ENCODE measurements at places on chromosomes 6 and 20.

GRCh38 chr6:74610352-74610751 lies 595.5 kb downstream of the COL12A1 start:
- no peak for DNase-seq
- peaks cover 42% of the 10 kb centered on the region for H3K4me1 ChIP-seq
- peak overlapping the region; percentile 36 for H3K27ac ChIP-seq
- H3K36me3 ChIP-seq = no peaks in the 10 kb centered on the region
- no peak overlapping the region for H3K4me3 ChIP-seq

GRCh38 chr6:102026649-102027048 lies 633.1 kb downstream of the GRIK2 start:
- no peaks in the 10 kb centered on the region for H3K36me3 ChIP-seq
- no peak overlapping the region for H3K4me3 ChIP-seq
- no peak for DNase-seq
- H3K27me3 ChIP-seq = no peaks in the 10 kb centered on the region

- H3K27ac ChIP-seq = no peak overlapping the region
- H3K4me3 ChIP-seq = no peak overlapping the region
- H3K4me1 ChIP-seq = no peaks in the 10 kb centered on the region
- no peaks in the 10 kb centered on the region for H3K27me3 ChIP-seq
These were observed 90.4 kb downstream of the FNDC1 start for GRCh38 chr6:159259441-159260125.

DNA sequence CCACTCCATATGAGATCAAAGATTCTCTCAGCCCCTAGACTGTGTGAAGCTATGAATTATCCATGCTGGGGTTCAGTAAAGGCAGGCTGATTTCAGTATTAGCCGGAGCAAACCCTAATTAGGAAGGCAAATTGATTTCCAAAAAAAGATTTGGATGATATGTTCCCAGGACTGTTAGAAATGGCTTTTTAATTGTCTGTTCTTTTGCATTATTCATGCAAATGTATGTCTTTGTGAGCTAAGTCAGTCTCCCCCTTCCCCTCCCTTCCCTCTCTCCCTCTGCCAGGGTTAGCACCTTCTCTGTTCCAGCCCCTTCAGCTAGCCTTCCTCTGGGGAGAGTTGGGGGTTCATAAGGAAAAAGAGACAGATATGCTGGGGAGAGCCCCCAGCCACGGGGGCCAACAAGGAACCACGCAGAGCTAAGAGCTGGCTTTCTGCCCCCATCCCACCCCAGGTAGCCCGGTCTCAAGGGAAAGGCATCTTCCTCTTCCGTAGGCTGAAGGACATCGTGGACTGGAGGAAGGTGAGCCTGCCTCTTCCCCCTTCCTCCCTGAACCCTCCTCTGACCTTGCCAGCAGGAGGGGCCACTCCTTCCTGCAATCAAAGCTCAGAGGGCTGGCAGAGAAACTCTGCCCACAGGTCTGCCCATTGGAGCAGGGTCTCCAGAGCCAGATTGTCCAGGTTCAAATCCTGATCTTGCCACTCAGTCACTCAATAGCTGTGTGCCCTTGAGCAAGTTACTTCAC lies 32.3 kb downstream of the PDRG1 start:
- H3K4me1 ChIP-seq = no peaks in the 10 kb centered on the region
- no peaks in the 10 kb centered on the region for H3K36me3 ChIP-seq
- no peaks in the 10 kb centered on the region for H3K27me3 ChIP-seq
- no peak overlapping the region for H3K4me3 ChIP-seq
- peak; percentile 59 for DNase-seq

DNA sequence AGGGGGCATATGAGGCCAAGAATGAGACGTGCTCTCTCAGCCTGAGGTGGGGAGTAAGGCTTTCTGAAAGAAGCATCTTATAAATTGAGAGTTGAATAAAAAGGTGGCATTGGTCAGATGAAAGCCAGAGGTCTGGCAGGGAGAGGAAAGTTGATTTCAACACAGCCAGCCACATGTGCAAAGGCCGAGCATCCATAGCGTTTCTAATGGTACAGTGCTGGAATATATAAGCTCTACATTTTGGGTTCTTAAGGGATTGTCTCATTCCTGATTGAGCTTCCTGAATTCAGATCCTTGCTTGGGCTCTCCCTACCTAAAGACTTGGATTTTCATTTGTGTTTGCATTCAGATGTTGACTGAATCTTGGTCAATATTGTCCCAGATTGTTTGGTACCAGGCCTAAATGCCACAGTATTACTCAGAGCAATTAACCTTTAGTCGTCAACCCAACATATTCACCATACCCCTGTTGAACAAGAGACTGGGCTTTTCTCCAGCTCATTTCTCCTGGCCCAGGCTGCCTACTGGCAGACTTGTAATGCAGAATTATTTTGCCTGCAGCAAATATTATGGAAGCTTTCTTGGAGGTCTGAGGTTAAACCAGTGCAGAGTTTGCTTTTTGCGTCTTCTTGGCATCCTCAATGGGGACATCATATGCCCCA lies 14.5 kb upstream of the BCAS1 start:
- no peak for DNase-seq
- H3K36me3 ChIP-seq = no peaks in the 10 kb centered on the region
- no peaks in the 10 kb centered on the region for H3K4me1 ChIP-seq
- no peak overlapping the region for H3K27ac ChIP-seq
- no peak overlapping the region for H3K4me3 ChIP-seq
- H3K27me3 ChIP-seq = peaks cover 4% of the 10 kb centered on the region

- H3K4me1 ChIP-seq = peaks cover 7% of the 10 kb centered on the region
- no peak overlapping the region for H3K27ac ChIP-seq
- DNase-seq = no peak
- H3K36me3 ChIP-seq = peaks cover 82% of the 10 kb centered on the region
- H3K27me3 ChIP-seq = no peaks in the 10 kb centered on the region
These were observed 6.0 kb downstream of the SUMO4 start for GRCh38 chr6:149405823-149406765.

- H3K4me1 ChIP-seq = peaks cover 36% of the 10 kb centered on the region
- H3K36me3 ChIP-seq = no peaks in the 10 kb centered on the region
These were observed 45.3 kb upstream of the FAM50B start for GRCh38 chr6:3803627-3804468.

- no peak overlapping the region for H3K27ac ChIP-seq
- no peaks in the 10 kb centered on the region for H3K27me3 ChIP-seq
These were observed 227.7 kb upstream of the RNF24 start for GRCh38 chr20:4243071-4243470.

DNA sequence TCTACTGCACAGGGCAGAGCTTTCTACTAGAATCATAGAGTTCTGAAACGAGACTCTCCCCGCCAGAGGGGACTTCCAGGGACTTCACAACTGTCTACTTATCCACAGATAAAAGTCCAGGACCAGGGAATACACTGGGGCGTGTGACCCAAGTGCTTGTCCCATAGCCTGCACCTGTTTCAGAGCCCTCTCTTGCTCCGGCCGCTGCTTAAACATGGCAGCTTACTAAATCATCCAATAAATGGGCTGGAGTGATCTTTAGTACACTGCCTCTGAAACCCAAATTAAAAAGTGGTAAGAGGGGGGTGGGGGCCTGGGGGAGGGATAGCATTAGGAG lies 8.9 kb upstream of the RAB44 start:
- no peak overlapping the region for H3K4me3 ChIP-seq
- no peaks in the 10 kb centered on the region for H3K4me1 ChIP-seq
- peaks cover 40% of the 10 kb centered on the region for H3K36me3 ChIP-seq
- no peaks in the 10 kb centered on the region for H3K27me3 ChIP-seq

- no peak for DNase-seq
- no peaks in the 10 kb centered on the region for H3K27me3 ChIP-seq
- no peaks in the 10 kb centered on the region for H3K4me1 ChIP-seq
- H3K27ac ChIP-seq = no peak overlapping the region
These were observed 205.7 kb upstream of the FAM83B start for GRCh38 chr6:54640911-54641310.

- peaks cover 31% of the 10 kb centered on the region for H3K36me3 ChIP-seq
- no peaks in the 10 kb centered on the region for H3K27me3 ChIP-seq
- H3K4me1 ChIP-seq = peaks cover 24% of the 10 kb centered on the region
- no peak for DNase-seq
- no peak overlapping the region for H3K27ac ChIP-seq
These were observed 18.0 kb downstream of the HIVEP1 start for GRCh38 chr6:12029979-12030737.

DNA sequence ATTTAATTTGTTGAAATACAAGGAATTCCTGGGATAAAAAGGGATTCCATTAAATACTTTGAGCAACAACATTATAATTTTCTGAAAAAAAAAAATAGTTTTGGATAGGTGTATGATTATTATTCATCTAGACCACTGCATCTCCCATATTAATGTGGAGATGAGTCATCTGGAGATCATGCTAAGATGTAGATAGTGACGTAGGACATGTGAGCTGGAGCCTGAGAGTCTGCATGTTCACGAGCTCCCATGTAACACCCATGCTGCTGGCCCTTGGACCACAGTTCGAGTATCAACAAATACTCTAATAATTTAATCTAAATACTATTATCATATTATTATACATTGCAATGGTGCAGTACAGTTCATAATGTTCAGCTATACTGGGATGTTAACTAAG lies 91.6 kb downstream of the EPM2A start:
- H3K36me3 ChIP-seq = no peaks in the 10 kb centered on the region
- no peaks in the 10 kb centered on the region for H3K27me3 ChIP-seq
- no peaks in the 10 kb centered on the region for H3K4me1 ChIP-seq
- no peak overlapping the region for H3K27ac ChIP-seq
- no peak for DNase-seq

- H3K27ac ChIP-seq = no peak overlapping the region
- peaks cover 5% of the 10 kb centered on the region for H3K4me1 ChIP-seq
- no peaks in the 10 kb centered on the region for H3K36me3 ChIP-seq
- no peak overlapping the region for H3K4me3 ChIP-seq
These were observed 9.9 kb downstream of the RALGAPA2 start for GRCh38 chr20:20702330-20703245.

DNA sequence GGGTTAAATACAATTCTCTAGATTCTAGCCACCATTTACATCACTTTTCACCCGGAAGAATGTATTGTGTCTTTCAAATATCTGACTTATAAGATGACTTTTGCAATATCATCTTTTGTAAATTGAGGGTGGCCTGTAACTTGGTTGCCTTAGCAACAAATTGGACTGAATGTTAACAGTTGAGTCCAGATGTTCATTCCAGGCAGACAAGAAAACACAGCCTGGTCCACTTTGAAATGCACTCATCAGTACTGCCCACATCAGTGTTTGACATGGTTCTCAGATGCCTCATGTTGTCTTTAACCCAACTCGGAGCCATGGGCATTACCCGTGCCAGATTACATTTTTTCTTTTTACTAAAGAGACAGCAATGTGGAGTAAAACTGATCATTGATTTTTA lies 781.6 kb upstream of the CHD6 start:
- H3K27me3 ChIP-seq = peaks cover 6% of the 10 kb centered on the region
- no peak for DNase-seq
- no peaks in the 10 kb centered on the region for H3K36me3 ChIP-seq
- no peak overlapping the region for H3K4me3 ChIP-seq
- H3K4me1 ChIP-seq = no peaks in the 10 kb centered on the region
- H3K27ac ChIP-seq = no peak overlapping the region

DNA sequence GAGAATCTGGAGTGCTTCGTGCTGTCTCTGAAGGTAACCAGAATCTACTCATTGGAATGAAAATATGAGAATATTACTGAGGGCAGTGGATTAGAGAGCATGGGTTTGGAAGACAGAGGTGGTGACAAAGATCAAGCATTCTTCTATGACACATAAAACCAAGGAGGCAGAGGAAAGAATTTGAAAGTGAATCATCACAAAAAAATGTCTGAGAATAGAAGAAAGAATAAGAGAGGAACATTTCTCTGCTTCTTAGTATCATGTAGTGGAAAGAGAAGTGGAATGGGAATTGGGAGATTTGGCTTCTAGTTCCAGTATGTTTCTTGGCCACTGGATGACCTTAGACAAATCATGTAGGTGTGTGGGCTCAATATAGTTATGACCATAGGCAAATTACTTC lies 474.0 kb downstream of the TFAP2B start:
- H3K4me1 ChIP-seq = no peaks in the 10 kb centered on the region
- no peak for DNase-seq
- no peak overlapping the region for H3K4me3 ChIP-seq
- H3K27me3 ChIP-seq = no peaks in the 10 kb centered on the region

DNA sequence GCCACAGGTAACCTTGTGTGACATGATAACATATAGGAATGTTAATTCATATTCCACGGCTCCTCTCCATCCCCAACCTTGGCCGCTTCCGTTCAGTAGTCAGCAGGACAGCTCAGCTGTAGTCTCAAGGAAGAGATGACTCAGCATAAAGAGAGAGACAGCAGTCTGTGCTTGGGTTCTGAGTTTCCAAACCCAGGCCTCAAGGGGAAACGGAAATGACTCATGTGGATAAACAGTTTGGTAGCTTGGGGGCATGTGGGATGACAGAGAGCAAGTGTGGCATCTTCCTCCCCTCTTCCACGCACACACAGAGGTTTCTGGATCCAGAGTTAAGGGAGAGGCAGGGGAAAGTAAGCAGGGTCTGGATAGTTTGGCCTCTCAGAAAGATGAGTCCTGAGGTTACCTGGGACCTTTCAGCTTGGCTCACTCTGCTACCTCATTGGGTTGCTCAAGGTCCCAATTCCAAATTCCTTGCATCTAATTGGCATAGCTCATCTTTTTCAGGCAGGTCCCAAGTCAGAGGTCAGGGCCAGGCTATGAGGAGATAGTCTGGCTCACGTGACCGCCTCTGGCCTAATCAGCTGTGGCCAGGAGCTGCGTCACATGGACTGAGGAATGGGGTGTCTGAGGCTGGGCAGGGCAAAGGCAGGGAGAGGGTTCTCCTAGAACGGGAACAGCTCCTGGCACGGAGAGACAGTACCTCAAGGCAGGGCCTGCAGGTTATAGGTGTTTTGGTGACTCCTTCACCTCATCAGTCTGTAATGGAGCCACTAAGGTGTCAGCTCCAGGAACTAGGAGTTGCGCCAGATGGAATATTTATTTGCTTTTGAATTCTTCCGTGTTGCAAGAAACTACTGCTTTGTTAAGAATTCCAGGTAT lies 36.5 kb upstream of the MLN start:
- no peaks in the 10 kb centered on the region for H3K27me3 ChIP-seq
- H3K36me3 ChIP-seq = no peaks in the 10 kb centered on the region
- peak; percentile 93 for DNase-seq

- H3K27ac ChIP-seq = peak within 1 kb of the TSS; percentile 32
- peak; percentile 98 for DNase-seq
- peak within 1 kb of the TSS; percentile 97 for H3K4me3 ChIP-seq
- peaks cover 13% of the 10 kb centered on the region for H3K36me3 ChIP-seq
- H3K27me3 ChIP-seq = no peaks in the 10 kb centered on the region
- peaks cover 17% of the 10 kb centered on the region for H3K4me1 ChIP-seq
These were observed at the start of gene TCFL5 for GRCh38 chr20:62861726-62862336. Gene TCFL5, minus strand, starts transcription at chr20:62861822. Its CDS starts 152 bp downstream, at chr20:62861670.

GRCh38 chr6:3454273-3455010 lies 2.4 kb downstream of the SLC22A23 start:
- no peaks in the 10 kb centered on the region for H3K27me3 ChIP-seq
- H3K4me1 ChIP-seq = peaks cover 2% of the 10 kb centered on the region
- peak overlapping the region; percentile 68 for H3K4me3 ChIP-seq
- no peaks in the 10 kb centered on the region for H3K36me3 ChIP-seq
- no peak for DNase-seq

- H3K4me1 ChIP-seq = no peaks in the 10 kb centered on the region
- no peak for DNase-seq
- no peak overlapping the region for H3K4me3 ChIP-seq
- no peaks in the 10 kb centered on the region for H3K36me3 ChIP-seq
- H3K27me3 ChIP-seq = no peaks in the 10 kb centered on the region
- no peak overlapping the region for H3K27ac ChIP-seq
These were observed 244.3 kb downstream of the NFATC2 start for GRCh38 chr20:51298141-51298749.

- H3K4me3 ChIP-seq = no peak overlapping the region
- H3K4me1 ChIP-seq = peaks cover 4% of the 10 kb centered on the region
- no peaks in the 10 kb centered on the region for H3K27me3 ChIP-seq
- DNase-seq = peak; percentile 83
These were observed 1.8 kb downstream of the HELZ2 start for GRCh38 chr20:63572071-63572787.
